Stimulated activated CD8-positive, alpha-beta memory T cell treated with anti-CD3 and anti-CD28 coated beads, Interleukin-4, amount 100 ng/mL, for 4 hours (primary cell): ENCODE measurements at places on chromosomes 11 and 22.

- no peak for DNase-seq
Measured at GRCh38 chr11:131681920-131682319, 311.5 kb downstream of the NTM start.

- no peak for DNase-seq
Measured at GRCh38 chr11:86372586-86372985, 2.1 kb upstream of the CCDC81 start.

DNA sequence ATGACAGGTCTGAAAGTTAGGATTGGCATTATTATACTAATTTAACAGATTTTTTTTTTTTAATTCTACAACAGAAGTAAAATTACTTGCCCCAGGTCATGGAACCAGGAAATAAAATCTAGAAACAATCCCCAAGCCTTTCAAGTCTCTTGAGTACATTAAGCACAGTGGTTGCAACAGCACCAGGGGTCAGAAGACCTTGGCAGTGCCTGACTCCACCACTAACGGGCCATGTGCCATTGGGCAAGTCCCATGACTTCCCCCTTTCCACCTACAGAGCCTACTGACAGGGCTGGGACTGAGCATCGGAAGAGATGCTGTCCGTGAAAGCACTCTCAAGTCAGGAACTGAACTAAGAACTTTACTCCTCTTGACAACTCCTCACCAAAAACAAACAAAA is 98.6 kb upstream of the AKIP1 start:
- no peak for DNase-seq

DNA sequence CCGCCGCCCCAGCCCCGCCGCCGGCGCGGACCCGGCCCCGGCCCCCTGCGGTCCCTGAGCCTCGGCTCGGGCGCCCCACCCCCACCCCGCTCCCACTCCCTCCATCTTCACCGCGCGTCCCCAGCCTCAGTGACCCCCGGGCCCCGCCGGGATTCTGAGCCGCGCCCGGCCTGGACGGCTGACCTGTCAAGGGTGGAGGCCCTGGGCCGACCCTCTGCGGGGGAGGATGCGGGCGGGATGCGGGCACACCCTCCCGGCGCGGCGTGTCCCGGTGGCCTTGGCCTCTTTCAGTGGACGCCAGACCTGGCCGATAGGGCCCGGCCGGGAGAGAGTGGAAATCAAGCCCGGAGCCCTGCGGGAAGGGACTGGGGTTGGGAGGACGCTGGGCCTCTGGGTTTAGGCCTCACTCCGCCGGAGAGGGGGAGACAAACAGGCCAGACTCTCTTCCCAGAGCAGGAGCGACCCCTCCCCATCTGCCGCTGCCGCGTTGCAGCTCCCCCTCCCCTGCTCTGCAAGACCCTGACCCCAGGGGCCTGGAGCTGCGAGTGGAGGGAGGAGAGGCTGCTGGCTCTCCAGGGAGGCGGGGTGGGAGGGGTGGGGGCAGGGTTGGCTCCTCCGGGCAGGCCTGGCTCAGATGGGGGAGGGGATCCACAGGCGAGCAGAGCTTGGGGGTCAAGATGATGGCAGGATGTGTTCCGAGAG is 525 bp downstream of the MAPK8IP2 start:
- no peak for DNase-seq

GRCh38 chr11:122248131-122248530 is 132.1 kb upstream of the BLID start:
- DNase-seq: no peak
